ENCODE measurements at places on chromosomes 6 and 20.

GRCh38 chr6:125104425-125104824 is 49.1 kb upstream of the TPD52L1 start:
- DNase-seq = no peak

- no peak for DNase-seq
Observed at GRCh38 chr20:42611889-42612837, 577.5 kb downstream of the PTPRT start.

DNA sequence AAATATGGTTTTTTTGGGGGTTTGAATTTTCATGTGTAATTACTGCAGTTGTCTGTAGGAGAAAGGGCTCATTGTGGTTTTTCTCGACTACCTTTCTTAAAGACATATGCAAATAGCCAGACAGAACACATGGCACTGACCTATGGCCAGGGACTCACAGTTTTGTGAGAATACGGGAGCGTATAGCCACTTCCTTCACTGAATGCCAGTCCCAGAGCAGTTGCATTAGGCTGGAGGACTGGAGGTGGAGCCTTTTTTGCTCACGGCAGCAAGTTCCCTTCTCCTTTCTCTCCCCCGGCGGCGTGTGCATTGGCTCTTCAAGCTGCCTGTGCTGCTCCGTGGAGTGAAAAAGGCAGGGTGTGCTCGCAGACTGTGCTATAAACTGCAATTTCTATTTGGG is 114.9 kb downstream of the AKAP7 start:
- DNase-seq = no peak

DNA sequence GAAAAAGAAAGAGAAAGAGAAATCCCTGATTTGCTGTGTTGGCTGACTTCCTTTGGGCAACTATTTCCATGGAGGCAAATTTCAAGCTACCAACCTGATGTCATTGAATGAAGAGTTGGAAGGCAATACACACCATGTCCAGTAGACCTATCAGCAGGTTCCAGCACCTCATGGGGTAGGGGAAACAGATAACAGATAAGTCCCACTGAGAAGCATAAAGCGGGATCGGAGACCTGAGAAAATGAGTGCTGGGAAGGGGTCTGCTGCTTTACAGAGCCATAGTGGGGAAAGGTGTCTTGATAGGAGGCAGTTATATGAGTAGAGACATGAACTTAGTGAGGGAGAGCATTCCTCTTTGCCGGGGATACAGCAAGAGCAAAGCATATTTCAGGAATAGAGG is 244.9 kb downstream of the PLCB1 start:
- no peak for DNase-seq

DNA sequence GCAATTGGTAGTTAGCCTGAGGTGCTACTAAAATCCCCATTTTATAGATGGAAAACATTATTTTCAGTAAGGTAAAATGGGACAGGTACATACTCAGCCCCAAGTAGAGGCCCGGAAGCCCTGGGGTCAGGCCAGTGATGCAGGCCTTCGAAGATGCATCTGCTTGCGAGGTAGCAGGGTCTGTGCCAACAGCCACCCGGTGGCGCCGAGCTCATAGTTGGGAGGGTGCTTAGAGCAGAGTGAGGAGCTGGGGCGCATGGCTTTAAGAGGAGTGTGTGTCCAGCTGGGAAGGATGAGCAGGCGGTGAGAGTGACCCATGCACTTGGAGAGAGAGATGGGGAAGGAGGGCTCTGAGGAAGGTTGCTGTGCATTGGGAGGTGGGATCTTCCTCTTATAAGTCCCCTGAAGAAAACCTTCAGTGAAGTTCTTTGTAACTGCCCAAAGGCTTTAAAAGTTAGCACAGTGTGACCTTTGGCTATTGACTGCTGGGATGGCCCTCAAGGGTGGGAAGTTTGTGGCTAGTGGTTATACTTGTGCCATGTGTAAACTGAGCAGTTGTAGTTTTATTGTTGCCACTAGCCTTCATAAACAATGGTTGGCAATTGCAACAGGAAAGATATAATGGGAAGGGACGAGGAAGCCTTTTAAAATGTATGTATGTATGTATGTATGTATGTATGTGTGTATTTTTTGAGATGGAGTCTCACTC is 71.1 kb downstream of the TOX2 start:
- DNase-seq = no peak

DNA sequence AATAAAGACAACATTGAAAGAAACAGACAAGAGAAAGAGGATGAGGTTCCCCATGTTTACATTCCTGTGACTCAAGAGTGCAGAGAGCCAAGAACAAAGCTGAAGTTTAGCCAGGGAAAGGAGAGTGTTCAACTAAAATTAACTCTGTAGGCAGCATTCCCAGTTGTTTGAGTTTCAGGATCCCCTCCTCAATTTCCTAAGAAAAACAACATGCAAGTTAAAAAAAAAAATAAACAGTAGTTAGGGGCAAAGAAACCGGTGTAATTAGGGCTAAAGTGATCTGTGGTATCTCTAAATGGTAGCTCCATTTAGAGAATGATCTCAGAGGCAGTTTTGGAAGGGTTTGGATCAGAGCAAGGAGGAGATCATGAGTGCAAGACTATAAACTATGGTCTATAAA is 30.9 kb upstream of the RAB23 start:
- no peak for DNase-seq

DNA sequence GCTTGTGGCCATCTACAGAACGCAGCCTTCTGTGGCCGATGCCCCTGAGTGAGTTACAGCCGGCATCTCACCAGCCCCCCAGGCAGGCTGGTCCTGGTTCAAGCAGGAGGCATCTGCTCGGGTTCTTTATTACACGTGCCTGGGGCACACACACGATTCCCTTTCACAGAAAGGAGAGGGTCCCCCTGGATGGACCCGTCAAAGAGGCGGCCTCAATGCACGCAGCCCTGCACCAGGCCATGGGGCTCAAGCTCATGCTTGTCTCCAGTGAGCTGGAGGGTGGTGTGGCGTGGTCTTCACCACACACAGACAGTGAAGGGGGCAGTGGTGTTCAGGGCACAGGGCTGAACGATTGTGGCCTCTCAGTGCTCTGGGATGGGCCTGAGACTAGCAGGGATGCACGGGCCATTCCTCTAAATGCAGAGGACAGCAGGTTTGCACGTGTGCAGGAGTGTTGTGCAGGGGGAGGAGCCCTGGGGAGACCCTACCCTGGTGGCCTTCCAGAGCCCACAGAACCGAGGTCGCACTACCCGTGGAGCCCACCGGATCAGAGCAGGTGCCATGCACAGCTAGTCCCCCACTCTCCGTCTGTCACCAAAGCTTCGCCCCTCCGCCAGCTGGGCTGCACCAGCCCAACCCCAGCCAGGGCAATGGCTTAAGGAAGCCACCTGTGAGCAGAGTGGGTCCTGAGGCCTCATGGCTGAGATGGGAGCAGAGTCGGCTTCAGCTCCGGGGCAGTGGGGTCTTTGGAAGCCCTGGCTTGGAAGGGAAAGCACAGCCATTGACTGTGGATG is 23.1 kb downstream of the FRMD1 start:
- DNase-seq = no peak

DNA sequence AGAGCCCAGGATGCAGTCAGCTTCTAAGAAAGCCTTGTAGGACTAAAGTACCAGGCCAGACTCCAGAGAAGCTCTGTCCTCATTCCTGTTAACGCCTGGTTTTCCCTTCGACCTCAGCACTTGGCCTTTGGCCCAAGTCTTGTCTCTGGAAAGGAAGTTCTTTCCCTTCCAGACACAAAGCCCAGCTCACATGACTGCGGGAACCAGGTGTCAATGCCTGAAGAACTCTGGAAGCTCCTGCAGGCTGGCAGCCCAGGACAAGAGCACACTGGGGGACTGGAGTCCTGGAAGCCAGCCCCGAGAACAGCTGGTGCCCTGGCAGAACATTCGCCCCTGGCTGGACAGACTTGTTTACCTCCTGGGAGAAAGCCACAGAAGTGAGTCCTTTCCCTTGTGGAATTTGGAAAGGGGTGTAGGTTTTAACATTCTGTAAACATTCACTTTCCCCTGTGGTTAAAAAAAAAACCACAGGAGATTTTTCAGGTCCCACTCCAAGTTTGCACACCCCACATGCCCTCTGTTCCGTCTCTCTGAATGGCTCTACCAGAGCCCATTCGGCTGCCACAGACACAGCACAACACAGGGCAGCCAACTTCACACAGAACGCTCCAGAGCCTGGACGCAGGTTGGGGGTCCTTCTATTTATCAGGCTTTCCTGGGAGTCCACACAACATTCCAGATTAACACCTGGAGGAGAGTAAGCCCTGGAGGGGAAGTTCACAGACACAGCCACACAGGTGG is 18.1 kb downstream of the ACSS1 start:
- DNase-seq = no peak

GRCh38 chr6:97195117-97195516 is 87.9 kb downstream of the MMS22L start:
- DNase-seq = no peak

- no peak for DNase-seq
Observed at GRCh38 chr6:142421285-142422117, 119.7 kb downstream of the ADGRG6 start.

DNA sequence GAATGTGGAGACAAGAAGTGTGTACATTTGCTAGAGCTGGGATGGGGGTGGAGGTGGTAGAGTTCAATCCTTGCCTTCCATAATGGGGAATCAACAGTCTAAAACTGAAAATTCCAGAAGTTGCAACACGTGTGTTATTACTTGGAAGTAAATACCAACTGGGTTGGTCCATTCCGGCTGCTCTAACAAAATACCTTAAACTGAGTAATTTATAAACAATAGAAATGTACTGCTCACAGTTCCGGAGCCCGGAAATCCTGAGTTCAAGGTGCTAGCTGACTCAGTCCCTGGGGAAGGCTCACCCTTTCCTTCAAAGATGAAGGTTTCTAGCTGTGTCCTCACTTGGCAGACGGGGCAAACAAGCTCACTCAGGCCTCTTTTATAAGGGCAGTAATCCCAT is 59.0 kb downstream of the RIN2 start:
- no peak for DNase-seq

DNA sequence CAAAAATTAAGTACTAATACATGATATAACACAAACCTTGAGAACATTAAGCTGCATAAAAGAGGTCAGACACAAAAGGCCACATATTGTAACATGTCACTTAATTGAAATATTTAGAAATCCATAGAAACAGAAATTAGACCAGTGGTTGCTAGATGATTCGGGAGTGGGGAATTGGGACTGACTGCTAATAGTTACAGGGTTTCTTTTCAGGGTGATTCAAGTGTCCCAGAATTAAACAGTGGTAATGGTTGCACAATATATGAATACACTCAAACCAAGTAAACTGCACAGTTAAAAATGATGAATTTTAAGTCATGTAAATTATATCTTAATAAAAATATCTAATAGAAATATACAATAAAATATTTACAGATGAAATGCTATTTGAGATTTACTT is 174.5 kb downstream of the WDR27 start:
- no peak for DNase-seq

DNA sequence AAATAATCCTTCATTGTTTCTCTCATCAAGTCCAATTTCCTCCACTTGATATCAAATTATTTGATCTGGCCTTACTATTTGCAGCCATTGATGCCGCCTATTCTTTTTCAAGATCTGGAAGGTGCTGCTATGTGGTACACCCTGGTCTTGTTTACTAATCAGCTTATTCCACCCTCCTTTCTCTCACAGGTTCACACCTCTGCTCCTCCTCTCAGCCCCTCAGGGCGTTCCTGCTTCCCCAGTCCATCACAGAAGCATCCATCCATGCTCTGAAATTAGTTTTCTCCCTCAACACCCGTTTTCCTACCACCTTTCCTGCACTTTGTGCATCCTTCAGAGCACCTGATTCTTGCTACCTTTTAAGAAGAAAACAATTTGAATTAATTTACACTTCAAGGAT is 183.6 kb downstream of the EPHA7 start:
- no peak for DNase-seq

- no peak for DNase-seq
Observed at GRCh38 chr6:66735106-66735890, 1028.3 kb upstream of the EYS start.

DNA sequence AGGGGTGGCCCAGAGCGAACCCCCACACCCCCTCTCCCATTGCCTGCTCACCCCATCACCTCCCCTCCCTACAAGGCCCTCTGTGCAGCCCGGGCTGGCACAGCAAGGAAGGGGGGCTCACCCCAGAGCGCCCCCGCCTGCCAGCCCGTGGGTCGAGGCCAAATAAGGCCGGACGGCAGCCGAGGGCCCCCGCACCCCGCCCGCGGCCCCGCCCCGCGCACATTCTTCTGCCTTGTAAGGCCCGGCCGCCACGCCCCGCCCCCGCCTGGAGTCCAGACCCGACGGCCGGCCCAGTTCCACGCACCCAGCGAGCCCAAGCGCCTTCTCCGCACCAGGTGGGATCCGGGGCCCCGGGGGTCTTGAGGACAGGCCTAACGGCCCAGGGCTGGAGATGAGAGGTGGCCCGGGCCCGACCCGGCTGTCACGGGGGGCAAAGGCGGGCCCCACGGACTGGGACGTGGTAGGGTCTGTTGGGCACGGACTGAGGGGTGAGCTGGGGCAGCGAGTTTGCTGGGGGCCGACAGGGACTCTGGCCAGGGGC is at the start of gene MYL9:
MYL9 (plus strand) TSS at position 293 of the 541 bp plus-strand sequence. CDS start 3,366 bp downstream, outside the sequence.
- no peak for DNase-seq

DNA sequence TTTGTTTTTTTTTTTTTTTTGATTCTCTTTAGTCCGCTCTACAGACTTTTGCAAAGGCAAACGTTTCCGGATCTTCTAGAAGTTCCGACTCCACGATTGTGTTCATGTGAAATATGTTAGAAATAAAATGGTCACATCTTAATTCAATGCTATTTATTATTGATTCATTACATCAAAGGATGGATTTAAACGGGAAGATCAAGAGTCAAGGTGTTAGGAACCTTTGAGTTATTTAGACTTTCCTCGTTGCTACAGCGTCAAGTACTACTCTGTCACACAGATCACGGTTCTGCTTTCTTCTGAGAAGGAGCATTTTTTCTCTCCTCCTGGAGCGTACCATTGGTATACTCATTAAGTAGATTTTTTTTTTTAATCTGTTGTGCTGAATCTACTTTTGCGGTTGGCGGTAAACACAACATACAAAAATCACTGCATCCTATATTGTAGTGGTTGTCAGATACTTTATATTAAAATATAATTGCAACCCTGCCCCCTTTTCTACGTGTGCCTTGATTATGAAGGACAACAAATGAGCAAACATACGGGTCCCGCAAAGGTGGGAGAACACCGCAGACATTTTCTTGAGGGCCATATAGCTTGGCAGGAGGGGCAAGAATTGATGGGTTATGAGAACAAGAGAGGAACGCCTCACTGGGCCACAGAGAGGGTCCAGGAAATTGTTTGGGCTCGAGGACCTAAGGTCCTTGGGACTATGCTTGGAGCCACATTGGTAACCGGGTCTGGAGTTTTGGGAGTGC is 17.5 kb downstream of the HMGN4 start:
- DNase-seq = no peak

Measured in activated T-cell treated with anti-CD3 and anti-CD28 coated beads for 24 hours (primary cell).